Adrenal gland (tissue), 19 donors: ENCODE measurements at places on chromosomes 11 and 22. TPM values are rescaled to one million over a fixed set of nuclear protein-coding genes. Genes with fewer than 3 reads are reported as not detected.

Gene GAL
- total RNA-seq: 1.3 TPM

- H3K36me3 ChIP-seq: no peaks in the 10 kb centered on the region
- H3K4me1 ChIP-seq: no peaks in the 10 kb centered on the region
- no peak overlapping the region for H3K27ac ChIP-seq
- no peak for DNase-seq
- no peak overlapping the region for H3K4me3 ChIP-seq
These were observed 55.2 kb downstream of the MACROD1 start for GRCh38 chr11:64110465-64111375.

DNA sequence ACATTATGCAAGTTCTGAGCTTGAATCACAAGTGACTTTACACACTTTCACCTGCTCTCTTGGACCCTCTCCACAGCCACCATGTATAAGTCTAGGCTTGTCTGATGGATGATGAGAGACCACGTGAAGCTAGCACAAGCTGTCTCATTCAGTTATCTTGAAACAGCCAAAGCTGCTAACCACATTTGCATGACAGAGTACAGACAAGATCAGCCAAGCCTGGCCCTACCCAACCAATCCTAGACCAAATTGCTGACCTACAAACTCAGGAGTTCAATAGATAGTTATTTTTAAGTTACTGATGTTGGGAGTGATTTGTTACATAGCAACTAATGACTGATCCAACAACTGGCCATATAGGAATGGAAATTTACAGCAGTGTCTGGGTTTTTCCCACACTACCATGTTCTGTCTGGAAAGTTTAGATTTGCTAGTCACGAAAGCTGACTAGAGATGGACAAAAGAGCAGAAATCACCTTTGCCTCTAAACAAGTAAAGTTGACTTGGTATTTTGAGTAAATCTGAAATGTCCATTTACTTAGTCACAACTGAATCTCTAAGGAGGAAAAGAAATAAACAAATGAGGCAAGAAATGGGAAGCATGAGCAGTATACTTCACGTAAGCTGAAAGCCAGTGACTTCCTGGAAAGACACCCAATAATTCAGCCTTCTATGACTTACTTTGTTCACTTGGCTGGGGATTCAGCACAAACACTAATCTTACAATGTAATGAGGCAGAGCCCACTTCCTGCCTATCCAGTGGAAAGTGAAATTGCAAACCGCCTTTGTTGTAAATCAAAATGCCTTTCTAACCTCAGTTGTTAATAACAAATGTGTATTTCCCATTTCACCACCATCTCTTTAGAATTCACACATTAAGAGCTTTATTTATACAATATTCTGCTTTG lies 101.7 kb downstream of the FAM181B start:
- no peaks in the 10 kb centered on the region for H3K36me3 ChIP-seq
- peaks cover 5% of the 10 kb centered on the region for H3K27me3 ChIP-seq
- no peak overlapping the region for H3K4me3 ChIP-seq
- H3K27ac ChIP-seq: no peak overlapping the region
- H3K4me1 ChIP-seq: no peaks in the 10 kb centered on the region

- no peak for DNase-seq
- H3K4me3 ChIP-seq: no peak within 1 kb of the TSS
- no peaks in the 10 kb centered on the region for H3K4me1 ChIP-seq
- no peaks in the 10 kb centered on the region for H3K36me3 ChIP-seq
These were observed at the start of gene SPDYC for GRCh38 chr11:65170058-65170534. Gene SPDYC, plus strand, starts transcription at chr11:65170233. Its CDS starts 1,125 bp downstream, at chr11:65171358.

GRCh38 chr22:48141301-48141700 lies 1378.9 kb downstream of the TBC1D22A start:
- H3K4me3 ChIP-seq: no peak overlapping the region
- DNase-seq: no peak
- no peaks in the 10 kb centered on the region for H3K36me3 ChIP-seq
- peaks cover 3% of the 10 kb centered on the region for H3K27me3 ChIP-seq
- H3K4me1 ChIP-seq: no peaks in the 10 kb centered on the region
